ENCODE measurements at places on chromosomes 1 and 21.

DNA sequence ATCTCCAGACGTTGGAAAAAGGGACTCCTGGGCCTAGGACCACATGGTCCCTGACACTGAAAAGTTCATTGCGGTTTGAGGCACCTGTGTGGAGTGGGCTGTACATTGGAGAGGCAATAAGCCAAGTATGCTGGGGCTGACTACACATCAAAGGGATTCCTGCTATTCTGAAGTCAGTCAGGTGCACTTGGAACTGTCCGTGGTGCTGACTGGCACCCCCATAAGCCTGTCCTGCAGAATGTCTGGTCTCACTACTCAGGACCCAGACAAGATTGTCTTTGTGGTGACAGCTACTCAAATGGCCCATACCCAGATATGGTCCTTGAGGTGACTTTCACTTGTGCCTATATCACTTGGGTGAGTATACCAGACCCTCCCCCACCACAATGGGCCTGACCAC lies 150.6 kb downstream of the RWDD3 start:
- DNase-seq, result no peak

DNA sequence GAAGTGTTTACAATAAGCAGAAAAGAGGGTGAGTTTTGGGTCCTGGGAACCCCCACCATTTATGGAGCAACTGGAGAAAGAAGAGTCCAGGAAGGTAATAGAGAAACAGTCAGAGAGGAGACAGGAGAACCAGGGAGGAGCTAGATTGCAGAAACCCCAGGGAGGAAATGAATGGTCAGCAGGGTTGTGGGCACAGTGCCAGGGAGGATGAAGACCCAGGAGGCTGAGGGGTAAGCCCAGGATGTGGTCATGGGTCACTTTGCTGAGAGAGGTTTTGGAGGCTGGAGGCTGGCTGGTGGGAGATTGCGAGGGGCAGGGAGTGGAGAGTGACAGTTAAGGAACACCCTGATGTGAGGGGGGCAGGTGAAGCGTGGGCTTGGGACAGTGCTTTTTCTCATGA lies 169.9 kb upstream of the CSF3R start:
- no peak for DNase-seq

DNA sequence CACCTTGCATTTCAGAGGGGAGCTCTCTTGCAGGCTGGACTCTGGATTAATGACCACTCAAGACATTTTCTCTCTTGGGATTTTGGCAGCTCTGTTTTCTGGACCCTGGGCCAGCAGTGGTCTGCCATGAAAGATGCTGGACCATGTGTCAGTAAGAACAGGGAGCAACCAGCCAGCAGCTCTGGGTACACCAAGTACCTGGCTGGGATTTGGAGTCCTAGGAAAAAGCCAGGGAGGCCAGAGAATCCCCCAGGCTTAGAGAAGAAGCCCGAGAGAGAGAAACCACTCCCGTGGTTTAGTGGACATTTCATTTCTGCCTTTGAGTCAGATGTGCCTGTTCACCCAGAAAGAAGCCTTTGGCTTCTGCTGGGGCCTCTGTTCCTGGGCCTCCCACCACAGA lies 2.5 kb downstream of the NFASC start:
- no peak for DNase-seq

DNA sequence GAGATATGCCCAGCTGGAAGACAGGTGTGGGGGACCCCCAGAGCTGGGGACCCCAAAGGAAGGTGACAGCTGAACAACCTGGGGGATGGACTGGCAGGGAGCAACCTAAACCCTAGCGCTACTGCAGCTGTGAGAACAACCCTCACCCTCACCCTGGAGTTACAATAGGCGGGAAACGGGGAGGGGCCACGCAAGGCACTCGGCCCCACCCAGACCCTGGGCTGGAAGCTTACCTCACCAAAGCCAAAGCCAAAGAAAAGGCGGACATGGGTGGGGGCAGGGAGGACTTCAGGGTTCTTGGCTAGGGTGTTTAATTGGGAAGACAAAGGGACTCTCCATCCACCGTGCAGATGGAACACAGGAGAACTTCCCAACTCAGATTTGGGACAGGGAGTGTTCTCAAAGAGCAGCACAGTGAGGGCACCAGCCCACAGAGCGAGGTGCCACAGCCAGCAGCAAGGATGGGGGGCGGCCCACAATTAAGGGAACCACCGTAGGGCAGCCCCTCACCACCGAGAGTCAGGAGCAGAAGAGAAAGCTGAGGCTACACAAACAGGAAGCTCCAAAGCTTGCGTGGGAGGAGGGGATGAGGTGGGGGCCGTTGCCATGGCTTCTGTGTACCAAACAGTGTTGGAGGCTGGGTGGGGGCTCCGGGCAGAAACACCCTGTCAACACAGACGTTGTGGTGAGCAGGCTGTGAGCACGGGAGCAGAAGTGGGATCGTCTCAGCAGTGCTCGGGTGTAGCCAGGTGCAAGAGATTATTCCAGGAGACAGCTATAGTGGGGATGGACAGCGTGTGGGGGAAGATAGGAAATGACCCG lies 1.9 kb downstream of the TAGLN2 start:
- DNase-seq, result peak; percentile 85

DNA sequence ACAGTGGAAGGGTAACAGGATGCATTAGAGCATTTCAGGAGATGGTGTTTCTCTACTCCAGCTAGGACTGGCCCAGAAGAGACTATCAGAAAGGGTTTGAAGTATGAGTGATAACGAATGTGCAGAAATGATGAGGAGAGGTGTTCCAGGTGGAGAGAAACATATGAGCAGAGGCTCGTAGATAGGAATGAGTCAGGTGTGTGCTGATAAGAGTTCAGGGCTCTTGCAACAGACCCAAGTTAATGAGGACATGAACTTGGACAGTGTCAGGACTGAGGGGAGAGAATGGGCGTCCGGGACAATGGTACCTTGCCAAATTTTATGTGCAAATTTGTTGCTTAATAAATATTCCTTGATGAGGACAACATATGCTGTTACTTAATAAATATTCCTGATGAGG lies 183.9 kb upstream of the NFIA start:
- no peak for DNase-seq

- no peak for DNase-seq
Measured at GRCh38 chr1:118918230-118918939, 69.8 kb downstream of the TBX15 start.

DNA sequence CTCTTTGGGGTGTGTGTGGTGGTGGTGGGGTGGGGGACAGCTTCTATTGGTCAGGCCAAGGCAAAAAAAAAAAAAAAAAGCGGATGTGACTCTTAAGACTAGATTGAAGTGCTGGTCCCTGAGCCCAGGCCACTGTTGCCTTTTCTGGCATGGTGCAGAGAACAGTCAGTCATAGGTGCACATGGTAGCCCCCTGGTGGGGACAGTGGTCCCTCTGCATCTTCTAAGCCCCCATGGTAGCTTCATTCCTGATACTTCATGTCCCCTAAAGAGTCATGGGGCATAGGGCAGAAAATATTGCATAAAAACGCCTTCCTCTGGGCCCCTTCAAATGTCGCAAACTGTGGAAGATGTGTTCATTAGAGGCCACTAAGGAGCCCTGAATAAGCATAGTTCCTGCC lies 371.8 kb downstream of the NPHP4 start:
- DNase-seq, result no peak

GRCh38 chr1:2125350-2126211 lies 69.0 kb downstream of the FAAP20 start:
- DNase-seq, result no peak

All from CD4-positive, alpha-beta T cell treated with Interleukin-6 at 100 ng/mL for 8 hours (primary cell).